Progenitor cell of endocrine pancreas (in vitro differentiated cells): ENCODE measurements at places on chromosomes 7 and 10. TPM values are rescaled to one million over a fixed set of nuclear protein-coding genes. Genes with fewer than 3 reads are reported as not detected.

DNA sequence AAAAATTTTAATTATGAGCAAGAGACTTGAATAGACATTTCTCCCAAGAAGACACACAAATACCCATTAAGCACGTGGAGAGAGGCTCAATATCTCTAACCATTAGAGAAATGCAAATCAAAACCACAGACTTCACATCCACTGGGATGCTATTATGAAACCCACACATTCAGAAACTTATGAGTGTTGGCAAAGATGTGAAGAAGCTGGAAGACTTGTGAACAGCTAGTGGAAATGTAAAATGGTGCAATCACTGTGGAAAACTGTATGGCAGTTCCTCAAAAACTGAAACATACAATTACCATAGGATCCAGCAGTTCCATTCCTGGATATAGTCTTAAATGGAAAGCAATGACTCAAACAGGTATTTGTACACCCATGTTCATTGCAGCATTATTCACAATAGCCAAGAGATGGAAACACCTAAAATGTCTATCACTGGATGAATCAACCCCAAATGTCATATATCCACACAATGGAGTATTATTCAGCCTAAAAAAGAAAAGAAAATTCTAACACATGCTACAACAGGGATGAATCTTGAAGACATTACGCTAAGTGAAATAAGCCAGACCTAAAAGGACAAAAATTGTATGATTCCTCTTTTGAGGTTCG, 53.5 kb upstream of the FRMD4A start:
- DNase-seq, result no peak

DNA sequence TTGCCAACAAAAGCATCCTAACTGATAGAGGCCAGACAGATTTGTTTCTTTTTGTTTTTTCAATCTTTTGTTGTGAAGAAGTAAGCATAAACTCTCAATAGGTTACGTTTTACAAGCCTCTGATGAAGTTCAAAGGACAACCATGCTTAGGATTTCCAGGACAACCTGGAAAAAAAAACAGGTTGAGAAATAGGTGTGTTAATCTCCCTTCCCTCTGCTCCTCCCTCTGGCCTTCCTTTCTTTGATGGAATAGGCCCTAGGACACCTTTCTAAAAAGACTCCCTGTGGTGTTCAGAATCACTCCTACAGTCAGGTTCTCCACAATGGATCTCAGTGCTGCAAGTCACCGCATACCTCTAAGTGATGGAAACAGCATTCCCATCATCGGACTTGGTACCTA, at the start of gene AKR1D1:
AKR1D1 (plus strand) TSS at position 264 of the 400 bp plus-strand sequence; CDS start at position 324, 60 bp downstream.
- no peak for DNase-seq

DNA sequence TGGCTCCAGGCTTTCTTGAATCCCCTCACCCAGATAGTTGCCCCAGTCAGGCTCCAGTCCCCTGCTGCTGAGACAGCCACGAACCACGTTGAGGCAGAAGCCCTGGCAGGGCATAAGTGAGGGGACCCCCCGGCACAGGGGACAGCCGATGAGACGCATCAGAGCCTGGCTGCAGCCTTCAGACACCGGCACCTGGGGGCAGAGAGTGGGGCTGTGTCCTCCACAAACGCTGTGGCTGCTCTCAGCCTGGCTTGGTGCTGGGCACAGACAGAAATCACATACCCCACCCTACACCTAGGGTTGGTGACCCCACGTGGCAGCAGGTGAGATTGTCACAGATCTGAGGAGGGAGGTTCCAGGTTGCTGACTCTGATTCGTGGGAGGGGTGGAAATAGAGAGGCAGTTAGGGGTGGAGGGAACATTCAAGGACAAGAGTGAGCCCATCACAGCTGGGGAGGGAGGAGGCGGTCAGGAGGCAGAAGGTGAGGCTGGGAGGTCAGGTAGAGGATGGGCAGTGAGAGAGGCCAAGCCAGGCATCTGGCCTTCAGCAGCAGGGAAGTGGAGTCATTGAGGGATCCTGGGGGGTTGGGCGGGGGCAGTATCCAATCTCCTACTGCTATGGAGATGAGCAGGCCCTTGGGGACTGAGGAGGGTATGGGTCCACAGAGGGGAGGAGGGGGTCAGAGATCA, 3.2 kb downstream of the GPC2 start:
- no peak for DNase-seq

GRCh38 chr7:52154382-52154781, 837.8 kb upstream of the COBL start:
- no peak for DNase-seq

SNCG gene
- total RNA-seq, result 14.6 and 17.5 TPM in 2 replicates

- no peak for DNase-seq
Measured at GRCh38 chr7:52727632-52728031, 307.8 kb upstream of the POM121L12 start.

DNA sequence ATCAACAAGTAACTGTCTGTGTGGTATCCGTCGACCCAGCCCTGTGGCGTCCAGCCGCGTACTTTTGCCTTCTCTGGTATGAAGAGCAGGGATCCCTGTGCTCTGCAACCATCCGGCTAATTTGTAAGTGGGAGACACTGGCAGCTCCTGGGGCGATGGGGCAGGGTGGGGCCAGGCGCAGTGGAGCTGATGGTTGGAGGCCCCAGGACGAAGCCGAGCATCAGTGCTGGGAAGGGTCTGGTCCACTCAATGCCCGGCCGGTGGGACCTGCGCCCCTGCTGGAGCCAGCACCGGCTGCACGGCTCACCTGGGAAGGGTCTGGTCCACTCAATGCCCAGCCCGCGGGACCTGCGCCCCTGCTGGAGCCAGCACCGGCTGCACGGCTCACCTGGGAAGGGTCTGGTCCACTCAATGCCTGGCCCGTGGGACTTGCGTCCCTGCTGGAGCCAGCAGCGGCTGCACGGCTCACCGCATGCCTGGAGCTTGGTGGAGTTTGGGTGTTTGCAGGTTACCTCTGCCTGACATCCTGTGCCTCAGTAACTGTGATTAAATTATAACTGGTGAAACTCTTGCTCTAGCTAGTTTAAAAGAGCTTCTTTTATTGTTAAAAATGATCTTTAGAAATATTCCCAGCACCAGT, 96.1 kb downstream of the NKX6-2 start:
- no peak for DNase-seq

- no peak for DNase-seq
Measured at GRCh38 chr10:72098836-72099599, 10.7 kb upstream of the SPOCK2 start.

TAC1 gene
- not detected in 2 replicates for total RNA-seq

DNA sequence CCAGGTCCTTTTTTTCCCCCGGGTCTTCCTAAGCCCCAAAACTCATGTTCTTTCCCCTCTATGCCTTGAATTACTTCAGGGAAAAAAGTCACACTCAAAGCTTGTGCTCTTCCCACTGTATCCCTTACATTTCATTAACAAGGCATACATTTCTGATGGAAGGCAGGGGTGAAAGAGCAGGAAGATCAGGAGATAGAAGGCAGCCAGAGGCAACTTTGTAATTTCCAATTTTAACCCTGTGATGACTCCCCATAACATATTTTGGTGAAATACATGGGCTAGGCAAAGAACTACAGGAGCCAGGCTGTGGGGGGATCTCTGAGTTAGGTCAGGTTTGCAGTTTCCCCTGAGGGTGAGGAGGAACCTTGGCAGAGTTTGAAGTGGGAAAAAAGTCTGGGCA, 635.0 kb downstream of the LRMDA start:
- DNase-seq, result no peak
